ENCODE measurements at places on chromosomes 11 and 22. TPM values are rescaled to one million over a fixed set of nuclear protein-coding genes. Genes with fewer than 3 reads are reported as not detected.

SC5D gene
- 24.1 TPM for total RNA-seq

GRCh38 chr11:131723088-131723487 lies 352.7 kb downstream of the NTM start:
- no peak for DNase-seq
- H3K27ac ChIP-seq = no peak overlapping the region
- H3K4me3 ChIP-seq = no peak overlapping the region
- H3K36me3 ChIP-seq = no peaks in the 10 kb centered on the region
- H3K4me1 ChIP-seq = no peaks in the 10 kb centered on the region

SHANK3 gene
- total RNA-seq = 16.0 TPM

- H3K27me3 ChIP-seq = no peaks in the 10 kb centered on the region
- H3K4me3 ChIP-seq = no peak overlapping the region
- H3K36me3 ChIP-seq = peaks cover 8% of the 10 kb centered on the region
- peak overlapping the region; percentile 100 for H3K27ac ChIP-seq
- H3K4me1 ChIP-seq = peaks cover 28% of the 10 kb centered on the region
- DNase-seq = peak; percentile 39
Observed at GRCh38 chr11:65427691-65428577, 5.3 kb downstream of the NEAT1 start.

GRCh38 chr11:124821995-124822730 lies 22.0 kb upstream of the MSANTD2 start:
- H3K4me1 ChIP-seq = no peaks in the 10 kb centered on the region
- no peak for DNase-seq
- H3K4me3 ChIP-seq = no peak overlapping the region
- H3K27ac ChIP-seq = no peak overlapping the region

DNA sequence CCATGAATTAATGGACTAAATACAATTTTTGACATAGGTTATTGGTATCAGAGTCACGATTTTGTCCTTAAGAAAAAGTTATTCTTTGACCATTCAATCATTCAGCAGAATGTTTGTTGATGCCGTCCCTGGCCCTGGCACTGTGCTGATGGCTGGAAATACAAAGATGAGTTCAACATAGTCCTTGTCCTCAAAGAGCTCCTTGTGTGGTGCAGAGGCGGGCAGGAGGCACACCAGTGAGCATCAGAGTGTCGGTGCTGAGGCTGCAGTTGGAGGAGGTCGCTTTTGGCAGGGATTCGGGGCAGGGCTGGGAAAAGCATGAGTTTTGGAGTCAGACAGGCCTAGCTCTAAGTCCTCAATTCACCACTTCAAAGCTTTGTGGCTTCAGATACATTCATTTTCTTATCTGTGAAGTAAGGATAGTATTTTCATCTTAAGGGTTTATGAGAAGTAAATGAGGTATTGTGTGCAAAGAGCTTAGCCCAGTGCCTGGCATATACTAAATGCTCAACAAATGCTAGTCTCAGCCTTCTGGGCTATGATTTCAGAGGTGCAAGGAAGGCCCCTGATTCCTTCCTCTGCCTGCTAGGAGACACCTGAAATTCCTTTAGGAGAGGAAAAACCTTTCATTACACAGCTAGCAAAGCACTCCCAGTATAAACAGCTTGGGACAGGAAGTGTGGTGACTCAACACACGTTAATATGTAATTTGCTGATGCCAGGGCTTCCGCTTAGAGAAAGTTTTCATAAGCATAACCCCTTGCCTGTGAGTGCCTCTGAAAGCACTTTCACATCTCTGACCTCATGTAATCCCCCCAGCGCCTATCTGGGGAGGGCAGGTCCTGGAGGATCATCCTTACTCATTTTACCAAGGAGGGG lies 113.8 kb downstream of the NECTIN1 start:
- H3K4me3 ChIP-seq = no peak overlapping the region
- peaks cover 8% of the 10 kb centered on the region for H3K4me1 ChIP-seq
- no peaks in the 10 kb centered on the region for H3K36me3 ChIP-seq
- DNase-seq = peak; percentile 16

- no peaks in the 10 kb centered on the region for H3K27me3 ChIP-seq
- no peaks in the 10 kb centered on the region for H3K36me3 ChIP-seq
- no peak overlapping the region for H3K27ac ChIP-seq
- H3K4me1 ChIP-seq = no peaks in the 10 kb centered on the region
Observed at GRCh38 chr11:109933126-109933525, 160.1 kb upstream of the ZC3H12C start.

GRCh38 chr11:35047179-35047578 lies 91.8 kb upstream of the CD44 start:
- no peak overlapping the region for H3K4me3 ChIP-seq
- H3K27ac ChIP-seq = no peak overlapping the region
- H3K4me1 ChIP-seq = no peaks in the 10 kb centered on the region
- no peaks in the 10 kb centered on the region for H3K36me3 ChIP-seq
- H3K27me3 ChIP-seq = no peaks in the 10 kb centered on the region

IL10RA gene
- 1.7 TPM for total RNA-seq

GRCh38 chr11:78292109-78292803 lies 103.5 kb downstream of the USP35 start:
- H3K4me1 ChIP-seq = no peaks in the 10 kb centered on the region
- H3K27me3 ChIP-seq = no peaks in the 10 kb centered on the region
- H3K27ac ChIP-seq = no peak overlapping the region
- no peaks in the 10 kb centered on the region for H3K36me3 ChIP-seq
- no peak for DNase-seq

DNA sequence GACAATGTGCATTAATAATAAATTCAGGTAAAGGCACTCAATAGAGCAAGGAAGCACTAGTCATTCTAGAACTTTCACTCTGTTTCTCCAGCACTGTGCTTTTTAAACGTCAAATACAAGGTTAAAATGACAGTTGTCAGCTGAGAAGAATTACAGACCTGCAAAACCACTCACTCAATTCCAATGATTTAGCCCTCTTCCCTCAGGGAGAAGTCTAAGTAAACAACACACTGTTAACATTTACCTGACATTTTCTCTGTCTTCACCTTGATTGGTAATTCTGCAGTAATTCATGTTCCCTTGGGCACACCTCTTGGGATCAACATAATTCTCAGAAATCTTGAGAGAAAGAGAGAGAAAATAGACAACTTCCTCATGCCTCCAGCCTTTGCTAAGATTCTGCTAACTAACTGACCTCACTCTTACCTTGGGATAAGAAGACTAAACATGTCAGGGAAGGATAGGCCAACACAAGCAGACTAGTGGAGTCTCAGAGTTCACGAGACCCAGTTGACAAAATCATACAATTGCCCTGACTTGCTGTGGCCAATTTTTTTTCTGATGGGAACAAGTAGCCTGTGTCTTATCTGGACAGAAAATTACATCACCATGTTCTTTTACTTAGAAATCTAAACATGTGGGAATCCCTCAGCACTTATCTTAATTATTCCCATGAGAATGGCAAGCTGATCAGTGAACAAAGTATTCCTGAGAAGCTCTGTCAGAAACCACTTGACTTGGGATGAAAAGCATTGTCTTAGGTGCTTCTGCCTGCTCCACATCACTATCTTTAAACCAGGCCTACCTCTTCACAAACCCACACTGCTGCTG lies 516.8 kb upstream of the FAT3 start:
- H3K4me3 ChIP-seq = no peak overlapping the region
- H3K36me3 ChIP-seq = no peaks in the 10 kb centered on the region
- no peaks in the 10 kb centered on the region for H3K27me3 ChIP-seq
- H3K27ac ChIP-seq = no peak overlapping the region

A4GALT gene
- 16.0 TPM for total RNA-seq

- H3K27me3 ChIP-seq = no peaks in the 10 kb centered on the region
- peaks cover 12% of the 10 kb centered on the region for H3K4me1 ChIP-seq
- no peak overlapping the region for H3K4me3 ChIP-seq
- no peak for DNase-seq
- H3K27ac ChIP-seq = no peak overlapping the region
Observed at GRCh38 chr11:58926251-58926650, 13.0 kb upstream of the GLYATL1 start.

GRCh38 chr11:925496-926301 lies at the start of gene AP2A2:
TSS of gene AP2A2 (plus strand) at chr11:925870. CDS start at chr11:926022, 152 bp downstream.
- peak within 1 kb of the TSS; percentile 77 for H3K27ac ChIP-seq
- H3K27me3 ChIP-seq = no peaks in the 10 kb centered on the region
- peak; percentile 62 for DNase-seq
- H3K4me3 ChIP-seq = peak within 1 kb of the TSS; percentile 83
- H3K4me1 ChIP-seq = no peaks in the 10 kb centered on the region

DNA sequence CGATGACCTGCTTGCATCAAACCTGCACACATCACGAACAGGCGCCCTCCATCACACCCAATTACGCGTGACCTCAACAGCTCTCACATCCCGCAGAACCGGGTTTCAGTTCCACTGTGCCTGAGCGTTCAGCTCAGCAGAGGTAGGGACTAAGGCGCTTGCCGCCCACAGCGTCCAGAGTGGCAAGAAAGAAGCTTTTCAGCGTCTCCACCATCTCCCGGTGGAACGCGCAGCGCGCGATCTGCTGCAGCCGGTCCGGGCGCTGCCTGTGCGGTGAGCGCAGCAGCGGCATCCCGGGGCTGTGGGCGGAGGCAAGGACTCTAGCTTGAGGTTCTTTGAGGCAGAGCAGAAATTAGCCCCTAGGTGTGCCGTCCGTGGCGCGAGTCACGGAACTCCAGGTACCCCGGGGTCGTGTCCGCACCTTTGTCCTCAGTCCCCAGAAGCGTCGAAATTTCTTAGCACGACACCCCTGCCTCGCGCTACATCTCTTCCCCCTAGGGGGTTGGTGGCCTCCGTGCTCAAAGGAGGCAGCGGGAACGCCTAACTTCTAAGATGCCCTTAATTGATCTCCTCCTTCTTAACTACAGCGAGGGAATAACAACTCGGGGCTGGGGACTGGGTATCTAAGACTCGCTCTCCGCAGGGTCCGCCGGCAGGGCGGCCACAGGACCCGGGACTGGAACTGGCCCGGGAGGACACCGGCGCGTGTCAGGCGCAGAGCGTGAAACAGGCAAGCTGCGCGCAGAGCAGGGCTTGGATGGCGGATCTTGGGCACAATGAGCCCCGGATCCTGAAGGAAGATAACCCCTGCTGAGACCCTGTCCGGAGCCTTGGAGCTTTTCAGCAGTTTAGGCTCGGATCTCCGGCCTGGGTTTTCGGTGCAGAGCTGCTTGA lies 1.7 kb upstream of the CALCA start:
- H3K27me3 ChIP-seq = no peaks in the 10 kb centered on the region
- H3K4me3 ChIP-seq = no peak overlapping the region
- no peaks in the 10 kb centered on the region for H3K4me1 ChIP-seq
